Stimulated activated CD4-positive, alpha-beta T cell treated with anti-CD3 and anti-CD28 coated beads, Interleukin-1b, Interleukin-23, amount 100 ng/mL, for 24 hours (primary cell): ENCODE measurements at places on chromosomes 4 and X.

GRCh38 chr4:64508089-64508488, 98.8 kb upstream of the TECRL start:
- no peak for DNase-seq

GRCh38 chr4:38157592-38157991, 197.4 kb downstream of the PTTG2 start:
- DNase-seq: no peak

DNA sequence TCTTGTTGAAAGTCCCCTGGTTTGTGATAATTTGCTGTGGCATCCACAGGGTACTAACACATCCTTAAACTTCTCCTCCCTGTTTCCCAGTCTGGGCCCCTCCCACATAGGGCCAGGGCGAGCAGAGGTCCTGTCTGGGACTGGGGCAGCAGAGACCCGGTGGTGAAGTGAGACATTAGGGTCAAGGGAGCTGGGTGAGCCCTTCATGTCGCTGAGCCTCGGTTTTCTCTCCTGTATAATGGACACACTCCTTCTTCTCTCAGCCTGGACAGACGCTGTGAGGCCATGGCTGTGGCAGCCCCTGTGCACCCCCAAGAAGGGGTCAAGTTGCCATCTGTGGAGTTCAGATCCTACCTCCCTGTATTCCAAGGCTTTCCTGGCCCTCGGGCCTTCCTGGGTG, 33.0 kb upstream of the HMX1 start:
- no peak for DNase-seq

GRCh38 chr4:148749403-148749802, 307.2 kb upstream of the NR3C2 start:
- no peak for DNase-seq

DNA sequence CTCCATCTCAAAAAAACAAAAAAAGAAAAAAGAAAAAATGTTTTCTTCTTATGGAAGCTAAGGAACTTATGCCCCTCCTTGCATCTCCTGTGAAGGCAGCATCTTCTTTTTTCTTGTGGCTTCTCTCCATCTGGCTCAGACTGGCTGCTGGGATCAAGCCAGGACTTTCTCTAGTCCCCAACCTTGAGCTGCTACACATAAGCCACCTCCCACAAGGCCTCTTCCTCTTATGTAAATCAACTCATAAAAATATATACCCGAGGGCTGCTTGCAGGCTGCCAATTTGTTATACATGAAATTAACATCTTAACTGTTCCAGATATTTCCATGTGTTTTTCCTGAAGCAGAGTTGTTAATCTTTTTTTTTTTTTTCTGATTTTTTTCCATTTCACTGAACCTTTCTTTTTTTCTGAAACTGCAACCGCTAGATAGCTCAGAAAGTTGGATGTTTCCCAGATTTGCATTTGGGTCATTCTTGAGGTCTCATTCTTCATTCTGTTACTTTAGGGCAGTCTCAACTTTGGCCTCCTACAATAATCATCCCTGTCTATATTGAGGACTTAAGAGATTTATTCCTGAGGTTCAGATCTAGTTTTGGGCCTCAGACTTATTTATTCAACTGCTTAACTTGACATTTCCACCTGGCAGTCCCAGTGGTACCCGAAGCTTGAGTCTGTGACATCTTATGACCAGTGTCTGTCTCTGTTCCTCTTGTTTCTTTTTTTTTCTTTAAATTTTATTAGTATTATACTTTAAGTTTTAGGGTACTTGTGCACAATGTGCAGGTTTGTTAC, 10.3 kb downstream of the SNX25 start:
- no peak for DNase-seq

DNA sequence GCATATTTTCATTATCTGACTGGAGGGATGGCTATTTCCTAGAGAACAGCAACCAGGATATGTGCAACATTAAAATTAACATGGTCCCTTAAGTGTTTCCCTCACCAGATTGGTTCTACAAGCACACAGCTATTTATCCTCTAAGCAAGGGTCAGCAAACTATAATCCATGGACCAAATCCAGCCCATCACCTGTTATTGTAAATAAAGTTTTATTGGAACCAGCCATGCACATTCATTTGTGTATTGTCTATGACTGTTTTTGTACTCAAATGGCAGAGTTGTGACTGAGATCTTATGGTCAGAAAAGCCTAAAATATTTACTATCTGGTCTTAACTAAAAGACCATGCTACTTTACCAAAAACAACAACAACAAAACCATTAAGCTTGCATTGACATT, 77.9 kb downstream of the AMELX start:
- no peak for DNase-seq

- DNase-seq: no peak
These were observed 46.2 kb downstream of the LDB2 start for GRCh38 chr4:16852228-16852627.

- no peak for DNase-seq
These were observed 1.0 kb upstream of the ACSL1 start for GRCh38 chr4:184826691-184827270.

GRCh38 chr4:21879187-21879586, 69.4 kb downstream of the KCNIP4 start:
- no peak for DNase-seq

GRCh38 chrX:132206259-132206658, 13.0 kb downstream of the RAP2C start:
- DNase-seq: no peak

GRCh38 chr4:182738283-182739047, 178.7 kb downstream of the DCTD start:
- DNase-seq: no peak

DNA sequence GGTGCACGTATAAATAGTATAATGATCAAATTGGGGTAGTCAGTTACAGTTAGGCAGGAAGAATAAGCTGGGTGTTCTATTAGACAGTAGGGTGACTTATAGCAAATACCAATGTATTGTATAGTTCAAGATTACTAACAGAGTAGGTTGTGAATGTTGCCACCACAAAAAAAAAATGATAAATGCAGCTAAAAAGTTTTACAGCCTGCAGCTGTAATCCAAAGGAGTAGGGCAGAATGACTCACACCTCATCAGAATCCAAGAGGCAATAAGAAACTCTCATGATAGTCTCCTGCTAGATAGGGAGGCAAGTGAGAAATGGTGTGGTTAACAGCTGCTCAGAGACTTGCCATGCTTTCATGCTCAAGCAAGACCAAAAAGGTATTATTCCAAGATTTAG, 19.6 kb upstream of the TCEAL4 start:
- no peak for DNase-seq

DNA sequence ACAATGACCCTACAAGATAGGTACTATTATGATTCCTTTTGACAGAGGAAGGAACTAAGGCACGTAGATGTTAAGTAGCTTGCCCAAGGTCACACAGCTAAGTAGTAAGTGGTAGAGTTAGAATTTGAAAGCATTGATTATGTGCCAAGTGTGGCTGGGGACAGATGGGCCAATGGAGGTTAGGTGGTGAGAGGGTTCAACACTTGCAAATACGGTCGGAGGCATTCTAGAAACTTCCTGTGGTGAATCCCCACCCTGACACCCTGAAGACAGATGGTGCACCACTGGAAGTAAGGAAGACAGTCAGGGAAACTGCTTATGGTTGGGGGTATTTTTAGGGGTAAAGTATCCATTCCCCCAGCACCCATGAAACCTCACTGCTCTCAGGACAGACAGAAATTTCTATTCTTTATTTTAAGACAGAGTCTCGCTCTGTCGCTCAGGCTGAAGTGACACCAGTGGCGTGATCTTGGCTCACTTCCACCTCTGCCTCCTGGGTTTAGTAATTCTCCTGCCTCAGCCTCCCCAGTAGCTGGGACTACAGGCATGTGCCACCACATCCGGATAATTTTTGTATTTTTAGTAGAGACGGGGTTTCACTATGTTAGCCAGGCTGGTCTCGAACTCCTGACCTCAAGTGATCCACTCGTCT, 142.5 kb downstream of the RASL11B start:
- DNase-seq: no peak

DNA sequence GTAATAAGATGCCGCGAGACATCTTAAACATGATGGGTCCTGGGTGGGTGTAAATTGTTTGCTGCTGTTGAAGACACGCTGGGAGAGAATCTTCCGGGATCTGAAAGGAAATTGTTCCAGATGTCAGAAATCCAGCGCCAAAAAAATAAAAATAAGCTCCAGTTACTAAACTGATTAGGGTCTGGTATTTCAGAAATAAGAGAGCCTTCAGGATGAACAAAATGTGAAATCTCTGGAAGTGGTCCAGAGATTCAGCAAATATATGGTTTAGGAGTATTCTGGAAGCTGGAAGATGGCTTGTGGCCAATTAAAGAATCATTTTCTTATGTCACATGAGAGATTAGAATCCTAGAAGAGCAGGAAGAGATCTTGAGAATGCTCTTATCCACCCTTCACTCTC, 75.8 kb upstream of the NHS start:
- DNase-seq: no peak

DNA sequence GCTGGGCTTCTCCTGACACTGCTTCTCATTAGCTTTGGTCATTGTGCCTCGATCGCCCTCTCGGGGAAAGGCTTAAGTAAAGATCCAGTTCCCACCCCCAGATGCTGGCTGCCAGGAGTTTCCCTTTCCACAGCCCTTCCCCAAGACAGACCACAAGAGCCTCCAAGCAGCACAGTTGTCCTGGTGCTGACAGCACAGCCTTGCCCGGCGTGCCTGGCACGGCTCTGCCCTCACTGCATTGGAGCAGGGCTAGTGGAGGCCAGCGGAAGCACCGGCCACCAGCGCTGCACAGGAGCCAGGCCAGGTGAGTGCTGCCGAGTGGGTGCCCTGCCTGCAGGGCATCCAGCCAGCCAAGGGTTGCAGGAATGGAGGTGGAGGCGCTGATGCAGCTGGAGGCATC, 9.7 kb upstream of the MSANTD1 start:
- no peak for DNase-seq

GRCh38 chrX:51641421-51642021, 22.8 kb upstream of the CENPVL3 start:
- DNase-seq: no peak

GRCh38 chrX:155231163-155231562, 14.9 kb downstream of the VBP1 start:
- DNase-seq: no peak

GRCh38 chr4:77169481-77169880, 12.5 kb downstream of the CCNG2 start:
- no peak for DNase-seq

DNA sequence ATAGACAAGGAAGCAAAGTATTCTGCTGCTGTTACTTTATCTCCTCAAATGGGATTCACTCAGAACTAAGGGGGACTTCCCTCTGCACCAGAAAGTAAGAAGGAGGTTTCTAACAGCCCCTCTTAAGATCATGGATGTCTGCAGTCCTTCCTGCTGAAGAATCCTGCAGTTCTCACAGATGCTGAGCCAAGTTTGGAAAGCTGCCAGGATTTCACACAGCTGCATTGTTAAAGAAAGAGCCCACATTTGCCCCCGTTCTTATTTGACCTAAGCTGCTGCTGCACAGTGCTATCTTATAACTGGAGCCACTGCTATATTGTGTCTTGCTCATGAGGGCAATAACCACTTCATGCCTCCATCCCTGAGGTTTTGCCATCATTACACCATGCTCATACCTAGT, 81.1 kb downstream of the FAAH2 start:
- DNase-seq: no peak

- DNase-seq: peak; percentile 26
These were observed 694 bp downstream of the PDS5A start for GRCh38 chr4:39976945-39977488.

DNA sequence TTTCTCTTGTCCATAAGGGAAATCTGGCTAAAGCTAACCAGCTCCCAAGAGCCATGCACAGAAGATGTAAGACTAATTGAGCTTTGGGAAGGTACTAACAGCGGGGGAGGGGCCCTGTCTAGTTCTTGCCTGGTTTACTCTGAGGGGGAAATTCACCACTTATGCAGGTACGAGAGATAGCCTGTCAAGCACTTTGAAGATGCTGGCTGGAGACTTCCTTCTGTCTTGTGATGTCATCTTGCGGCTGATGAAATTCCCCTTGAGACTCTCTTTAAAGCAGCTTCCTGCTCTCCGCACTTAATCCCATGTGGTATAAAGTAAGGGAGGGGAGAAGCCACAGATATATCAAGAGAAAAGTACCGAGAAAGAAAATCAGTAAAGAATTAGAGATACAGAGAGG, 345.3 kb downstream of the MAPK10 start:
- DNase-seq: no peak

GRCh38 chr4:145480257-145480656, 1.4 kb upstream of the SMAD1 start:
- DNase-seq: no peak

DNA sequence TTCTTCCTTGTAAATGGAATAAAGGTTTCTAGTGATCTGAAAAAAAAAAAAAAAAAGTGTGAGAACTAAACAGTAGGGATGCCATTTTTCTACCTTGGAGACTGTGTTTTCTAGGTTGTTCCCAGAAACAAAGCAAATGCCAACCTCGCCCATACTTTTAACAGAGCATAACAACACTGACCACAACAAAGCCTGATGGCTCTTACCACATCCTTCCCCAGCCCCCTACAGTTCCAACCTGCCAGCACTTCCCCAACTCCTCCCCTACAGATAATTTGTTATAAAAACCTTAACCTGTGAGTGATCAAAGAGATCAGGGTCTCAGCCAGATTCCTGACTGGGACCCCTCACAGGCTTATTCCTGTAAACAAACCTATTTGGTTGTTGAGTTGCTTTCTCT, 940.0 kb downstream of the SH3BGRL start:
- no peak for DNase-seq

GRCh38 chr4:143397887-143398286, 61.2 kb downstream of the GAB1 start:
- no peak for DNase-seq
